ENCODE measurements at places on chromosomes 13 and 19.

GRCh38 chr13:29497137-29497654 is 98.3 kb downstream of the SLC7A1 start:
- DNase-seq: no peak

DNA sequence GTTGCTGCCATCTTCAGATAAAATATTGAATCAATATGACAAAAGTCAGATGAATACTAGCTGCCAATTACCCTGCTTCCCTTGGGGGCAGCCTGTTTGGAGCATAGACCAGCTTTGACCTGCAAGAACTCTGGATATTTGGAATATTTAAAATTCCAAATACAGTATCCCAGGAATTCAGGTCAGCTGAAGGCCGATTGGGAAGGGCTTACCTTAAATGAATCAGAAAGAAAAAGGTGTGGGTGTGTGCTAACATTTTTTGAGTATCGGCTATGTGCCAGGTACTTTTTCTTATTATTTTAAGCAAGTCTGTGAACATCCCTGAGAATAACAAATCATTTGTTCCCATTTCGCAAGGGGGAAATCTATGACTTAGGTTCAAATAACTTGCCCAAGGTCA is 1.8 kb upstream of the RUBCNL start:
- peak; percentile 35 for DNase-seq

- DNase-seq: peak; percentile 59
These were observed 64.2 kb upstream of the UQCRFS1 start for GRCh38 chr19:29277102-29277501.

GRCh38 chr19:56111601-56112312 is 9.3 kb downstream of the ZNF787 start:
- DNase-seq: peak; percentile 26

DNA sequence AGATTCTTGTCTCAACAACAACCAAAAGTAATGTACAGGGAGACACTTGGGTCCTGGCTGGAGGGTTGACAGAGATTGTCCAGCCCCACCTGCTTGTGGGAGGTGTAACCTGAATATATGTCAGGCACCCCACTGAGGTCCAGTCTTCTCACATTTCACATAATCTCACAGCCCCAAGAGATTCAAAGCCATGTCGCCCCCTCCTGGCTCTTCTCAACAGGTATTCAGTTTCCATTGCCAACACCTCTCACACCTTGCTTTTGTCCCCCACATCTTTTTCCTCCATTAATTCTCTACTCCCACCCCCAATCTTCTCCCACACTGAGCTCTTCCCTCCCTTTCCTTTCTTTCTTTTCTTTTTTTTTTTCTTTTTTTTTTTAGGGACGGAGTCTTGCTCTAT is 11.2 kb downstream of the UNC13A start:
- DNase-seq: peak; percentile 36

GRCh38 chr19:34504273-34504808 is 22.8 kb downstream of the WTIP start:
- no peak for DNase-seq

DNA sequence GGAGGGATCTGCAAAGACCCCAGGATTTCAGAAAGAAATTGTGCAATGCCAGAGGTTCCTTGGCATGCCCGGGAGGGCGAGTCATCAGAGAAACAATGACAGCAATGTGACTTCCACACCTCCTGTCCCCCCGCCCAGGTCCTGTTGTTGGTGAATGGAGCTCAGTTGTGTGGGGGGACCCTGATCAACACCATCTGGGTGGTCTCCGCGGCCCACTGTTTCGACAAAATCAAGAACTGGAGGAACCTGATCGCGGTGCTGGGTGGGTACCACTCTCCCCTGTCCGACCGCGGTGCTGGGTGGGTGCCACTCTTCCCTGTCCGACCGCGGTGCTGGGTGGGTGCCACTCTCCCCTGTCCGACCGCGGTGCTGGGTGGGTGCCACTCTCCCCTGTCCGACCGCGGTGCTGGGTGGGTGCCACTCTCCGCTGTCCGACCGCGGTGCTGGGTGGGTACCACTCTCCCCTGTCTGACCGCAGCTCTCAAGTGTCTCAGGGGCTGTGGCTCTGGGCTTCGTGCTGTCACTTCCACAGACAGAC is 5.2 kb upstream of the F10 start:
- no peak for DNase-seq

- no peak for DNase-seq
These were observed 159.5 kb upstream of the EDNRB start for GRCh38 chr13:78078168-78078567.

DNA sequence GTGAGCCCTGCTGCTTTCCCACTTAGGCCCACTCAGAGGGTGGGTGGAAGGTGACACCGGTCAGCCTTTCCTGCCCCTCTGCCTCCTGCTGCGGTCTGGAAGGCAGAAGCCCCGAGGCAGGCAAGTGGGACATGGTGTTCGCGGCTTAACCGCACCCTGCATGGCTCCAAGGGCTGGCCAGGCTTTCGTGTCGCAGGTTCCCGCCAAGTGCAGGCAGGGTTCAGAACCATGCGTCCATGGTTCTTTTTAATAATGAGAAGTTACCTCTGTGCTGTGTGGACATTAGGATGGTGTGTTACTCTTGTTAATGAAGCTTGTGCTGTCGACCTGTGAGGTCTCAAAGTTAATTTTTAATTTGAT is 986 bp downstream of the DGKH start:
- no peak for DNase-seq

- peak; percentile 82 for DNase-seq
These were observed 665 bp downstream of the GPX4 start for GRCh38 chr19:1104311-1105007.

GRCh38 chr13:29543230-29544215 is 52.0 kb downstream of the SLC7A1 start:
- peak; percentile 15 for DNase-seq

DNA sequence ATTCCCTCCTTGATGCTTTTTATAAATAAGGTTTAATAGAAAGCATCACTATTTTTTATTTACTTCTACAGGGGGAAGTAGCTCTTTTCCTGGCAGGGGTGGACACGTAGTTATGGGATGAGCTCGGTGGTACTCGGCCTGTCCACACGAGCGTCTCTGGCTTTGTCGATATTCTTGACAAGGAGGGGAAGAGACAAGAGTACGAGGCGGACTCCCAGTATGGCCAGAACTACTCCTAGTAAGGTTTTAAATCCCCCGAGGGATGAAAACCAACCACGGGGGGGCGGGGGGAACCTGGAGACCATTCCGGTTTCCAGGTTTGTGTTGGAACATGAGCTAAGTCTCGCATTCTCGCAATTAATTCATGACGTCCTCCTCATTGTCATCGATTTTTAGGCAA is 5.6 kb upstream of the BSG start:
- no peak for DNase-seq

- no peak for DNase-seq
These were observed 104.0 kb downstream of the DGKH start for GRCh38 chr13:42152495-42152894.

- no peak for DNase-seq
These were observed 170.6 kb upstream of the TSC22D1 start for GRCh38 chr13:44746690-44747089.

DNA sequence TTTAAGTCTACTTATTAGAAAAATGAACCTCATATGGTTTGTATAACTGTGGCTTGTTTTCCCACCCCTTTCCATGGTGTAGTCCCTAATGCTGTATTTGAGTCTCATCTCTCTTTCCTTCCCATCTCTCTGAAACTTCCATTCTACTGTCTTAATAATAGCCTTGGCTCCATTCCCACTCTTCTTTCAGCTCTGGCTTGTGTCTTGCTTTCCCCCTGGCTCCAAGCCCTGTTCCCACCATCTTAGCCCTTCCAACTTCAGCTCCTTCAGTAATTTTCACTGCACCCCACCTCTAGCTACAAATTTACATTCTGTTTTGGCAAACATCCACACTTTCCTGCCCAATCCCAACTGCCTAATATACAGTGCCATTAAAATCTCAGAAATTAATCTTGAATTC is 137.5 kb downstream of the SLITRK6 start:
- no peak for DNase-seq

GRCh38 chr19:2274931-2275535 is 6.9 kb downstream of the PEAK3 start:
- DNase-seq: peak; percentile 54

DNA sequence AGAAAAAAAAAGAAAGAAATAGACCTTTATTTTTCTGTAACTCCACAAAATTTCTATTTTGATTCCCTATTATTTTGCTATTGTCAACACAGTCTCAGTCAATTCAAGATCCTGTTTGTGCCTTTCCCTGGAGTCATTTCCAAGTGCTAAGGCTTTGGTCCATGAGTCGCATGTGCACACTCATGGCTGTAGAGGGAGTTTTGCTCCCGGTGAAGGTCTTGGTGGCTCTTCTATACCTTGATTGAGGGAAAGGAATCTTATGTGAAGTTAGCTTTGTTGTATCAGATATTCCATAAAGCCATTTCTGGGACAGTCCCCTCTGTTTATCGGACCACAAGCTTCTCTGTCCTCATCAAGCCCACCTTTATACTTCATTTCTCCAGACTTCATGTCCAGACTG is 58.7 kb upstream of the ALOX5AP start:
- DNase-seq: no peak

- DNase-seq: peak; percentile 25
These were observed 3.1 kb downstream of the NCAN start for GRCh38 chr19:19214892-19215291.

DNA sequence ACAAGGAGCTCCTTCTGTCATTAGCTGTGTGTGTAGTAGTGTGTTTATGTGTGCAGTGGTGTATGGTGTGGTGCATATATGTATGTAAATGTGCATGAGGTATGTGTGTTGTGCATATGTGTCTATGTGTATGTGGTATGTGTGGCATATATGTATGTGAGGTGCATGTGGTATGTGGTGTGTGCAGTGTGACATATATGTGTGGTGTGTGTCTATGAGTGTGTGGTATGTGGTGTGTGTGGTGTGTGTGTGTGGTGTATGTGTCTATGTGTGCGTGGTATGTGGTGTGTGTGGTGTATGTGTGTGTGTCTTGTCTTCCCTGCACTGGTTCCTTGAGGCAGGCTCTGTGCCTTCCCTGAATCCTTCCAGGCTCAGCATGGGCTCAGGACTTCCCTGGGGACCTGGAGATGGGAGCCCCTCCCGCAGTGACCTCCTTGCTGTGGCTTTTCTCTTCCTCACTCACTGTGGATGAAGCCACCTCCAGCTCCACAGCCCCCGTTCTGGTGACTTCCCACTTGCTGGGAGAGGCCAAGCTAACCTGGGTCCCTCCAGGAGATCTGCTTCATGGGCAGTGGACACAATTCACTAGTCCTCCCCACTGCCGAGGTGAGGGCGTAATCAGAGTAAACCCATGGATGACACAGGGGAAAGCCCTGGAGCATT is 64.2 kb downstream of the CCDC70 start:
- no peak for DNase-seq

GRCh38 chr19:41324231-41324702 is 14.3 kb downstream of the CCDC97 start:
- DNase-seq: no peak

DNA sequence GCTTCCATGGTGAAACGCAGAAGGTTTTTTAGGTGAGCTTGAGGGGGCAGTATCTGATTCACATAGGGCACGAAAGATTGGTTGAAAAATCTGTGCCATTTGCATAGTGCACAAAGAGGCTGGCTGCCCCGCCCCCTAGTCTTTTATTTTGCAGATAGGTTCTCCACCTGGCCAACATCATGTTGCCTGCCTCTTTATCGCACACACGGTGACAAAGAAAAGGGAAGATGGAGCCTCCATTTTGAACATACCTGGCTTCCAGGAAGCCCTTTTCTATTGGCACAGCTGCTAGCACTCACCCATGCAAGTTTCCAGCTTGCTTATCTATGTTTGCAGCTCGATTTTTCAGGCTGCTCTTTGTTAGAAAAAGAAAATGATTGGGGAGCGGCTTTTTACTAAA is 316.2 kb upstream of the KLHL1 start:
- no peak for DNase-seq

- no peak for DNase-seq
These were observed 8.5 kb upstream of the STK24 start for GRCh38 chr13:98585398-98585754.

GRCh38 chr13:24267274-24267673 is 42.1 kb upstream of the C1QTNF9 start:
- no peak for DNase-seq

- no peak for DNase-seq
These were observed at the start of gene NMRK2 for GRCh38 chr19:3932931-3933810. Gene NMRK2 (plus strand): TSS chr19:3933069. CDS start chr19:3933672, 603 bp downstream.

- no peak for DNase-seq
These were observed 10.4 kb upstream of the GNG8 start for GRCh38 chr19:46646402-46646801.

- DNase-seq: no peak
These were observed 912 bp downstream of the GRK1 start for GRCh38 chr13:113667771-113668490.

- DNase-seq: no peak
These were observed 8.3 kb upstream of the MCF2L start for GRCh38 chr13:112960706-112961105.

- no peak for DNase-seq
These were observed 17.1 kb downstream of the ZNF823 start for GRCh38 chr19:11721681-11722080.

- no peak for DNase-seq
These were observed 16.6 kb downstream of the TMEM255B start for GRCh38 chr13:113775451-113776145.

- DNase-seq: peak; percentile 29
These were observed 443.9 kb downstream of the FGF9 start for GRCh38 chr13:22114630-22115311.

DNA sequence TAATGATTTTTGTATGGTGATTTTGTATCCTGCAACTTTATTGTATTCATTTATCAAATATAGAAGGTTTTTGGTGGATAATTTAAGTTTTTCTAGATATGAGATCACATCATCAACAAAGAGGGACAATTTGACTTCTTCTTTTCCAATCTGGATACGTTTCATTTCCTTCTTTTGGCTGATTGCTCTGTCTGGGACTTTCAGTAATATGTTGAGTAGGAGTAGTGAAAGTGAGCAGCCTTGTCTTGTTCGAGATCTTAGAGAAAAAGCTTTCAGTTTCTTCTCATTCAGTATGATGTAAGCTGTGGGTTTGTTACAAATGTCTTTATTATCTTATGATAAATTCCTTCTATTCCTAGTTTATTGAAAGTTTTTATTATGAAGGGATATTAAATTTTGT is 352.0 kb upstream of the DACH1 start:
- no peak for DNase-seq

DNA sequence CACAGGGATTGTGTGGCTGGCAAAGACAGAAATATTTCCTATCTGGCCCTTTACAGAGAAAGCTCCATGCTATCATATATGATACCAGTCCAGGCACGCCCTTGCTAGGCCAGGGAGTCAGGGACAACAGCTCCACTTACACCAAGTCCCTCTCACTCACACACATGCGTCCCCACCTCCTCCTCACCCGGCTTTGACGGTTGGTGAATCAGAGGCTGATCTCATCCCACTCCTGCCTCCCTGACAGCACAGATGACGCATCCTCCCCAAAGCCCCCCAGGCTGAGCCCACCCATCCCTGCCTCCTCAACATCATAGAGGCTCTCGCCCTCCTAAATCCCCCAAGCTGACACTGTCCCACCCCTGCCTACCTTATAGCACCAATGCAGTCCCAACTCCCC is 62.7 kb downstream of the F2RL3 start:
- DNase-seq: no peak

GRCh38 chr19:29681422-29682235 is 16.4 kb downstream of the PLEKHF1 start:
- DNase-seq: no peak

Data from NAMALWA (cell line).